CD8-positive, alpha-beta memory T cell (primary cell): ENCODE measurements at places on chromosomes 2 and 18.

DNA sequence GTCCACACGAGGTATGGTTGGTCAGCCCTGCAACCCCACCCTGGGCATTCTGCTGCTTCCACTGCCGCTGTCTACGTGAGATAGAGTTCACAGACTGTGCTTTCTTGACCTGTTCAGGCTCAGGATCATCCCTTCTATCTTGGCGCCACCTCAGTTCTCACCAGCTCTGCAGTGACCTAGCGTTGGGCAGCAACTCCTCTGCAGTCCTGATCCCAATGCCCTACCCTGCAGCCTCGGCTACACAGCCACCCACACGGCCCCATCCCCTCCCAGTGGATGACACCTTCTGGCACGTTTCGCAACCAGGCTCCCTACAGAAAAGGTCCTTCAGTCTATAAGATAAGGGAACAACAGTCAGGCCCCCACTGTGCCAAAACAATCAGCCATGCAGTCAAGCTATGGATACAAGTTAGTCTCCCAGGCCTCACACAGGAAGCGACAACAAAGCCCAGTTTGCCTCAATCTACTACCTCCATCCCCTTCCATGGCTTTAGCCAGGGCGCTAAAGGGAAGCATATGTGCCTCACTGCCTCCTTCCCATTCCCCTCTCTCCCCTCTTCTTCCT is 317.9 kb upstream of the PKDCC start:
- H3K27ac ChIP-seq: no peak overlapping the region
- H3K4me3 ChIP-seq: no peak overlapping the region
- no peaks in the 10 kb centered on the region for H3K36me3 ChIP-seq

- no peak for DNase-seq
- no peaks in the 10 kb centered on the region for H3K27me3 ChIP-seq
These were observed 1041.0 kb upstream of the NRXN1 start for GRCh38 chr2:52072949-52073348.

GRCh38 chr2:1660656-1661640 is 83.4 kb downstream of the PXDN start:
- H3K27ac ChIP-seq: no peak overlapping the region
- no peaks in the 10 kb centered on the region for H3K36me3 ChIP-seq
- no peaks in the 10 kb centered on the region for H3K27me3 ChIP-seq
- no peaks in the 10 kb centered on the region for H3K4me1 ChIP-seq

DNA sequence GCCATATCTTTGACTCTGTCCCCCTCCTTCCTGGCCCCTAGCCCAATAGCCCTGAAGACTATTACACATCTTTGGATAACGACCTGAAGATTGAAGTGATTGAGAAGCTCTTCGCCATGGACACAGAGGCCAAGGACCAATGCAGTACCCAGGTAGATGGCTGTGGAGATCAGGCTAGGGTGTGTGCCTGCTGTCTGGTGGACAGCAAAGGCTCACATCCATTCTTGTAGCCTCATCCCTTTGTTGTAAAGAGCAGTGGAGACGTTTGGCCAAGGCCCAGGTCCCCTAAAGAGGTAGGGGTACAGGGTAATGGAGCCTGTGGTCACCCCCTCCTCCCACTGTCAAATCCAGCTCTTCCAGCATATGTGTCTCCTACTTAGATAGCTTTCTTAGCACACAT is 81.4 kb downstream of the EPAS1 start:
- H3K27me3 ChIP-seq: no peaks in the 10 kb centered on the region
- H3K4me3 ChIP-seq: no peak overlapping the region
- no peaks in the 10 kb centered on the region for H3K4me1 ChIP-seq

DNA sequence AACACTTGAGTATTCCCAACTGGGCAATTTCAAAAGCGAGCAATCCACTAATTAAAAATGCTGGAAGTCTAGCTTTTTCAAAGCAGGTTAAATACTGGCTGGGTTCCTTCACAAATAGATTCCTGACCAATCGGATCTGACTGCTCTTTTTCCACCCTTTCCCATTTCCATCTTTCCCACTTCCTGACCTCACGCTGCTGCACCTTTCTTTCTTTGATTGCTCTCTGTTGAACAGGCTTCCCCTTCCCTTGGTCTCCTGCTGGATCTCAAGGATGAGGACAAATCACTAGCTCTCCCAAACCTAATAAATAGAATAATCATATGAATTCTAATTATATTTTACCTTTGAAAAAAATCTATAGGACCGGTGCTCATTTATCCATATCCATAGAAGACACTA is 121.2 kb downstream of the TCF4 start:
- DNase-seq: no peak
- H3K4me1 ChIP-seq: no peaks in the 10 kb centered on the region

- DNase-seq: no peak
- H3K27ac ChIP-seq: no peak overlapping the region
- H3K4me3 ChIP-seq: no peak overlapping the region
- H3K36me3 ChIP-seq: no peaks in the 10 kb centered on the region
- no peaks in the 10 kb centered on the region for H3K27me3 ChIP-seq
These were observed 2.0 kb upstream of the MARCO start for GRCh38 chr2:118939994-118940393.

GRCh38 chr2:83055376-83056010 is 1403.6 kb downstream of the SUCLG1 start:
- H3K4me1 ChIP-seq: no peaks in the 10 kb centered on the region
- H3K27me3 ChIP-seq: no peaks in the 10 kb centered on the region
- H3K27ac ChIP-seq: no peak overlapping the region
- H3K36me3 ChIP-seq: no peaks in the 10 kb centered on the region
- no peak for DNase-seq
- H3K4me3 ChIP-seq: no peak overlapping the region

GRCh38 chr2:176784633-176785200 is 427.9 kb upstream of the HNRNPA3 start:
- H3K36me3 ChIP-seq: no peaks in the 10 kb centered on the region
- H3K4me1 ChIP-seq: peaks cover 7% of the 10 kb centered on the region
- no peaks in the 10 kb centered on the region for H3K27me3 ChIP-seq
- no peak overlapping the region for H3K27ac ChIP-seq
- DNase-seq: no peak

DNA sequence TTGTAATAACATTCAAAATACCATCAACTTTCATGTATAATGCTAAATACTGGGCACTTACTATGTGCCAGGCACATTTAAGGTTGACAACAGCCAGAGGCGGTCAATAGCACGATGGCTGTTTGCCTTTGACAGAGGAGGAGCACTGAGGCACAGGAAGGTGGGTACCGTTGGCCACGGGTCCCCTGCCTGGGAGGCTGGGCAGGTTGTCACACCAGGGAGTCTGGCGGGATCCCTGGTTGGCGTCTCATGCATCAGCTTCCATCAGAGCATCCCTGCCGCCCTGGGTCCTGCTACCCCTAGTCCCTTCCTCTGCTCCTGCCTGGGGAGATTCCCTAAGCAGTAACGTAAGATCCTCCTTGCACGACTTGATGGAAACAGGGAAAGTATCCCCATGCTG is 19.4 kb downstream of the ALLC start:
- no peaks in the 10 kb centered on the region for H3K27me3 ChIP-seq
- H3K27ac ChIP-seq: no peak overlapping the region
- no peak overlapping the region for H3K4me3 ChIP-seq
- H3K36me3 ChIP-seq: no peaks in the 10 kb centered on the region

DNA sequence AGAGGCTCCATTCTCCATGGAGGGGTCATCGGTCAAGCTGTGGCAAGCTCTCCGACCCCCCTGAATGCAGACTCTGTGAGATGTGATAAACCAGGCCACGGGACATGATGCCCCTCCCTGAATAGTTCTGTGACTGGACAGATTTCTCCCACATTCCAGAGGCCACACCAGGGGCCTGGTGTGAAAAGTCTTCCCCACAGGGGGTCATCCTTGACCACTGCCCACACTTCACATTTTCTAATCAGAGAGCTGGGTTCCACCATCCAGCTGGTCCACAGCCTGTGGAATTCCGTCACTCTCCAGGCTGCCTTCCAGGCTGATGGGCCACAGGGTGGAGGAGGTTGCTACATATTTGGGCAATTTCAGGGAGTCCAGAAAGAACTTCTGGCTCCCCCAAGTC is 51.3 kb upstream of the CYRIA start:
- H3K4me3 ChIP-seq: no peak overlapping the region
- DNase-seq: no peak
- no peak overlapping the region for H3K27ac ChIP-seq
- H3K4me1 ChIP-seq: no peaks in the 10 kb centered on the region
- no peaks in the 10 kb centered on the region for H3K36me3 ChIP-seq
- no peaks in the 10 kb centered on the region for H3K27me3 ChIP-seq
